ENCODE measurements at places on chromosomes 2 and 18.

DNA sequence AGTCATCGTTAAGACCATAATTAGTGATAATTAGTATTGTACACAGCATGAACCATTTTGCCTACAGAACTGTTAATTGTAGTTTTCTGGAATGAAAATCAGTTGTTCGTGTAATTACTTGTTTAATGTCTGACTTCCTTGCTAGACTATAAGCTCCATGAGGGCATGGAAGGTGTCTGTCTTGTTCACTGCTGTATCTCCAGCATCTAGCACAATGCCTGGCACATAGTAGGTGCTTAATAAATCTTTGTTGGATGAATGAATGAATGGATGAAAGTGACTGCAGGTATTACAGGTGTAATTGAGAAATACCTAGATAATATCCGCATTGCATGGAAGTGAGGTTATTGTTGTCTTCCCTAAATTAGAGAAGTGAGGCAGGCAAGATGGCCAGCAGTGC is 21.8 kb downstream of the C2orf74 start:
- DNase-seq, result no peak

DNA sequence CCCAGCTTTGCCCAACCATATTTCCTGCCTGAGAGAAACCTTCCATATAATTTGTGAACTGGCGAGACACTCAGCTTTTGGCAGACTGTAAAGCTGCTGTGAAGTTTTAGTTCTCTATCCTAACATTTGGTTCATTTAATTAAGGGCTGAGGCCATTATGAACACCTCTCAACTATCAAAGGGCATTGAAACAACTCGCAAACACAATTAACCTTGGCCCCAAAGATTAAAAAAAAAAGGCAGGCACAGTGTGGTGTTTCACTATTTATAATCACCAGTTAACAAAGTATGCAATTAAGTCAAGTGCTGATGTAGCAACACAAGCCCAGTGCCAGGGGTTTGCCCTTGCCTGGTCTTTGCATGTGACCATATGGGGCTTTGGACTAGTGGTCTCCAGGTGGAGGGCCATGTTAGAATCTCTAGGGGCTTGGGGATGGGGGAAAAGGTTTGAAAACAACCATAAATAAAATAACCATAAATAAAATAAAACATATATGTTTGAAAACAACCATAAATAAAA is 297.6 kb upstream of the SKOR2 start:
- no peak for DNase-seq

DNA sequence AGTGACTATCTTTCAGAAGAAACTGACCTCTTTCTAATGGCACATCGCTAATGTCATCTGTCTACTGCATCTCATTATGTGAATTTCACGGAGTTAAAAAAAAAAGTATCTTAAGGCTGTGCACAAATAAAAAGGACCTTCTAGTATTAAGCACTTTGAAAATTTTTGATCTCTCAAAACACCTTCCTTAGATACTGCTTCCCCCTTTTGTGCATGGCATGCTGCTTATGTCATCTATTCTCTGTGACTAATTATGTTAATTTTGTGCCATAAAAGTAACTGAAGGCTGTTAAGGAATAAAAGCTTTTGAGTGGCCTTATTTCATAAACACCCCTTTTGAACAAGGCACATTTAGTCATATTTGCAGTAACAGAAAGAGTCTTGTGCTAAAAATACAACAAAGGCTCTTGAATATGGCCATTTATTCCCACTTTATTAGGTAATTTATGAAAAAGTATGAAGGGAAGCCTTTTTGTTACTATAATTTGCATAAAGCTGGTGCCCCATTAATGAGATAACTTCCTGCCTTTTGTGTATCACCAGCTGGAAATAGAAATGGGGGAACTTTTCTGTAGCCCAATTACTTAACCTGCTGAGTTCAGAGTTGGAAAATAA is 1412.0 kb upstream of the ZEB2 start:
- DNase-seq, result no peak

- DNase-seq, result no peak
These were observed 16.1 kb upstream of the ARL5A start for GRCh38 chr2:151844211-151844896.

GRCh38 chr2:156706576-156706975 is 270.4 kb downstream of the GPD2 start:
- DNase-seq, result no peak

DNA sequence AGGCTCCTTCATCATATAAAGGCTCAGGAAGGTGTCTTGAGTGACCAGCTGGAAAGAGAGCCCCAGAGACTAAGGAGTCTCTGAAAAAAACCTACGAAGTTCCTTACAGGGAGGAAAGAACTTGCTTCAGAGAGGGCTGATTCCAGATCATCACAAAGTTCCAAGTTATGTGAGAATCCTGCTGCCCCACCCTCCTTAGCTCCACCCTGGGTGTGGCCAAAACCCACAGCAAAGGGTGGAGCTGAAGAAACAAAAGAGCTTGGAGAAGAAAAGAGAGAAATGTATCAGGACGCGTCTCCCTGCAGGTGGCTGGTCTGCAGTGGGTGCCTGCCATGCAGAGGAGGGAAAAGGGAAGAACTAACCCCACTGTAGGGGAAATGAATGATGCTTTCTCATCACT is 32.8 kb upstream of the ZNF396 start:
- no peak for DNase-seq

- DNase-seq, result no peak
These were observed 40.6 kb downstream of the SPC25 start for GRCh38 chr2:168849610-168850009.

DNA sequence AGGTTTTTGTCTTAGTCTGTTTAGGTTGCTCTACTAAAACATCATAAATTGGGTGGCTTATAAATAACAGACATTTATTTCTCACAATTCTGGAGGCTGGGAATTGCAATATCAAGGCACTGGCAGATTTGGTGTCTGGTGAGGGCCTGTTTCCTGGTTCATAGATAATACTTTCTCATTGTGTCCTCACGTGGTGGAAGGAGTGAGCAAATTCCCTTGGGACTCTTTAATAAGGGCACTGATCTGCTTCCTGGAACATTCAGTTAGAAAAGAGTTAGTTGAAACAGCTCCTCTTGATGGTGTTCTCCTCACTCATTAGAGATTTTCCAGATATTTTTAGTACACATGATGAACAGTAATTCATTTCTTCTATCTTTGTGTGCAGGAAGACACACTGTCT is 22.3 kb downstream of the COL4A3 start:
- DNase-seq, result no peak

- no peak for DNase-seq
These were observed 42.2 kb downstream of the RFTN2 start for GRCh38 chr2:197633109-197633657.

DNA sequence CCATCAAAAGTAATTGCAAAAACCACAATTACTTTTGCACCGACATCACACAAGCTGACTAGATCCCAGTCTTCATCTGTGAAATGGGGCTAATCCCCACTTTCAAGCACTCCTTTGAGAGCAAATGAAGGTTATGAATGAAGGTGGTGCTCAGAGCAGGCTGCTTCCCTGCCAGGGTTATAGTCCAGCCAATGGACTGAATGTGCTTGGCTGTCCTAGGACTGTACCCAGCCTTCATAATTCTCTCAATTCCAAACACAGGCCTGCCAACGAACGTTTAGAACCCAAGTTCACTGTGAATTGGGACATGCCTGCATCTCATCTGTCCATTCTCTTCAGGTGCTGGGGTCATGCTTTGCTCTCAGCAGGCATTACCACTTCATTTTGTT is 27.8 kb upstream of the ICOS start:
- DNase-seq, result no peak

DNA sequence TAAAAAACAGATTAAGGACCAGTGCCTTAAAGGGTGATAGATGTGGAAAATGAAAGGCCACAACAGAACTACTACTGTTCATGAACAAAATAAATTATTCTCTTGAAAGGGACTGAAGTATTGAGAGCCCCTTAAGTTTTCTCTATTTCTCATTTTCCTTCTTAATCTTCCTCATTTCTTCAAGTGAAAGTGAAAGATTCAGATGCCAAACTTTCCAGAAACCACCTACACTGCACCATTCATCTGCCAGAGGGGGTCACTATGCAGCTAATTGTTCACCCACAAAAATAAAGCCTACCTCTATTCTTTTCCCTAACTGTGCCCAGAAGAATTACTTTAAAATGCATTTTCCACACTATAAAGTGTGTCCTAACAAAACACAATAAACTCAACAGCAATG is 140.1 kb downstream of the NR4A2 start:
- DNase-seq, result no peak

DNA sequence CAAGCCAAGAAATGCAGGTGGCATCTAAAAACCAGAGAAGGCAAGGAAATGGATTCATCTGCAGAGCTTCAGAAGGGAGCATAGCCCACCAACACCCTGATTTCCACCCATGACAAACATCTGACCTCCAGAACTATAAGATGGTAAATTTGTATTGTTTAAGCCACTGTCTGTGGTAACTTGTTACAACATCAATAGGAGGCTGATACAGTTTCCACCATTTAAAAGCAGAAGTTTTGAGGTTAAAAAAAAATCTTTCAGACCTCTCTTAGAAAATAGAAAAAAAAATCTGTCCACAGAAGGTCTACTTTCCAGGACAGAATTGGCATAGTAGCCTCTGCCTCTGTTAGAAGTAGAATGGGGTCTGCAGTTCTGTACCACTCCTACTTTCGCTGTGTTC is 37.2 kb downstream of the SLC40A1 start:
- DNase-seq, result no peak

- no peak for DNase-seq
These were observed 72.6 kb downstream of the ALK start for GRCh38 chr2:29848566-29849310.

DNA sequence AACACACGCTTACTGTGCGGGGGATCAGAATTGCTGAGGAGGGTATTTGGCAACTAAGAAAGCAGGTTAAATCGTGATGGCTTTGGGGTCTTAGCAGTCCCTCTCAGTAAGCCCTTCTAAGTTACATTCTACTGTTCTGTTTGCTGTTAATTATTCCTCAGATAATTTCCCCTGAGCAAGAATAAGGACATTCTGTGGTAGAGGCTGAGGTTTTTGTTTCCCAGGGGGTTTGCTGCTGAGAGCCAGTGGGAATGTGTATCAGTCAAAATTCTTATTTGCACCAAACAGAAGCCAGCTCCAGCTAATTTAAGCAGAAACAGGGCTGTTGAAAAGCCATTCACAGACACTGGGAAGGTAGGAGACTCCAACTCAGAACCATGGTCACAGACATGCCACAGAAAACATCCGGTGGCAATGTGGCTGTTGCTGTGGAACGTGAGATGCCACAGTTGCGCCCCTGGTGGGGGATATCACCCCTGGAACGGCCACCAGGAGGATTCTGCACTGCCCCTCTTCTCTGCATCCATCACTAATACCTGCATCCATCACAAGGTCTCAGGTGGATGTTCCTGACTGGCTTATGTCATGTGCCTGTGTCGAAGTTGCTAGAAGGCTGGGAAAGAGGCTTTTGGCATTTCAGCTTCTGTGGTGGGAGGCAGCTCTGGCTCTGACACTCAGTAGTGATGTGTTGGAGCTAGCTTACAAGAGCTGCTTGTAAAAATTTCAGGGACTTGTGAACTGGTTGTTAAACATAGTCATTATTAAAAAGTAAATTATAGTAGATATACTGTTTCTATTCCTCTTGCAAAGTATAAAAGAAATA is 23.2 kb downstream of the SLC4A3 start:
- no peak for DNase-seq

- no peak for DNase-seq
These were observed 7.6 kb downstream of the FZD5 start for GRCh38 chr2:207762146-207762545.

GRCh38 chr2:167487728-167488127 is 599.4 kb downstream of the XIRP2 start:
- no peak for DNase-seq

DNA sequence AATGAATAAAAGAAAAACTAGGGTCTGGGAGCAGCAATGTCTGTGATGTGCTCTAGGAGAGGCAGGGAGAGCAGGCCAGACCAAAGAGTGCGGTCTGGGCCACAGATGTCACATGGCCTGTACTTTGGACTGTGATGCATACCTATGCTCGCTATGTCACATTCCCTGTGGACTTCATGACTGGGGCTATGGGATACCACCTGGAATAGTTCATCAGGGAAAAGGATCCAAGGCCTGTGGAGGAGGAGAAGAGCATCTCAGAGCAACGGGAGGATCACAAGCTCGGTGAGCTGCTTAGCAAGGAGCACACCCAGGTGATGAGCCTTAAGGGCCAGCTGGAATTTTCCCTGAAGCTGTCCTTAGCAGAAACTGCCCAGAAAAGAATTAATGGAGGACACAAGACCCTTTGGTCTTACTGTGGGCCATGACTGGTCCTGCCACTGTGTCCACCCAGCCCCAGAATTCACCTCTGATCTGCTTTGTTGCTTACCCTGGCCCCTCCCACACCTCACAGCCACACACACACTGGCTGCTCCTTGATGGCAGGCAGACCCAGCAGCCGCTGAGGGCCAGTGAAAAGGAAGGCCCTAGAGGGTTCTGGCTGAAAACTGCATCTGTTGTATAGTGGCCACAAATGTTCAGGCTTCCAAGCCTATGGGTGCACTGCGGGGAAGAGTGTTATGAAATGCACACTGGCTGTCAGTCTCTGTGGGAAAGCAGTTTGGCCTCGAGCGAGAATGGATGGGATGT is 25.3 kb upstream of the GCC2 start:
- DNase-seq, result no peak

- no peak for DNase-seq
These were observed 12.3 kb downstream of the ARHGAP28 start for GRCh38 chr18:6741786-6742185.

DNA sequence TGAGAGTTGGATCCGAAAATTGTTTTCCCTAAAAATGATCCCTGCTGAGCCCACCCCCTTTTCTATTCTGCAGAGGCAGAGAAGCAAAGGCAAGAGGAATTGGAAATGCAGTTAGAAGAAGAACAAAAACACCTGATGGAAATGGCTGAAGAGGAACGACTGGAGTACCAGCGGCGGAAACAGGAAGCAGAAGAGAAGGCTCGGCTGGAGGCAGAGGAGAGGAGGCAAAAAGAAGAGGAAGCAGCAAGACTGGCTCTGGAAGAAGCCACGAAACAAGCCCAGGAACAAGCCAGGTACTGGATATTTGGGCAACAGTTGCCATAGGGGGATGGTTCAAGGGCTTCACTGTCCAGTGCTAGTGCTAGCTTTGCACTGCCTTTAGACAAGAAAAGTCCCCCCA is 41.7 kb downstream of the SUMO1 start:
- no peak for DNase-seq

DNA sequence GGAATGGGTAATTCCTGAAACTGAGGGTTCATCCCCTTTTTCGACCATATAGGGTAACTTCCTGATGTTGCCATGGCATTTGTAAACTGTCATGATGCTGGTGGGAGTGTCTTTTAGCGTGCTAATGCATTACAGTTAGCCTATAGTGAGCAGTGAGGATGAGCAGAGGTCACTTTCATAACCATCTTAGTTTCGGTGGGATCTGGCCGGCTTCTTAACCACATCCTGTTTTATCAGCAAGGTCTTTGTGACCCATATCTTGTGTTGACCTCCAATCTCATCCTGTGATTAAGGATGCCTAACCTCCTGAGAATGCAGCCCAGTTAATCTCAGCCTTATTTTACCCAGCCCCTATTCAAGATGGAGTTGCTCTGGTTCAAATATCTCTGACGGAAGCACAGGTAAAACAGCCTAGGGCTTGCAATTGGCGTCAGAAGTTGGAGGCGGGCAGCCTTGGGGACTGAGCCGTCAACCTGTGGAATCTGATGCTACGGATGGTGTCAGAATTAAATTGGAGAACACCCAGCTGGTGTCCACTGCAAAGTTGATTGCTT is 19.5 kb downstream of the RALBP1 start:
- no peak for DNase-seq
